ENCODE measurements at places on chromosomes 3 and 15.
A peak's percentile ranks its signal among the peaks of the same experiment; 100 is the strongest.

DNA sequence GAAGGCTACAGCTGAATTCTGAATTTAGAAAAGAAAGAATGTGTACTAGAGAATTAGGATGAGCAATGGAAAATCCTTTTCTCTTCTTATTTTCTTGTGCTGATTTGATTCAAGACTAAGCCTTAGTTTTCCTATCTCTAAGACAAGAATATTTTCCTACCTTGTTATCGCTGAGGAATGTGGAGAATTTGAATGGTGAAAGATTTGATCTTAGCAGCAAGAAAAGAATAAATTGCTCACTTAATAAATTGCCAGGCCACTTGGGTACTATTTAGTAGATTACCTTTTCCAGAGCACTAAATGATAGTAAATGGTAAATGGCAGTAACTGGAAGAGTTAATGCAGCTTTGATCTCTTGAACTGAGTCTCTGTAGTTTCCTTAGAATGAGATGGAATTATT, 145.7 kb upstream of the MEIS2 start:
- DNase-seq: no peak

GRCh38 chr3:143751643-143752178, 96.6 kb downstream of the SLC9A9 start:
- no peak for DNase-seq

- DNase-seq: peak; percentile 81
These were observed 255.4 kb upstream of the ARPP21 start for GRCh38 chr3:35383719-35384555.

DNA sequence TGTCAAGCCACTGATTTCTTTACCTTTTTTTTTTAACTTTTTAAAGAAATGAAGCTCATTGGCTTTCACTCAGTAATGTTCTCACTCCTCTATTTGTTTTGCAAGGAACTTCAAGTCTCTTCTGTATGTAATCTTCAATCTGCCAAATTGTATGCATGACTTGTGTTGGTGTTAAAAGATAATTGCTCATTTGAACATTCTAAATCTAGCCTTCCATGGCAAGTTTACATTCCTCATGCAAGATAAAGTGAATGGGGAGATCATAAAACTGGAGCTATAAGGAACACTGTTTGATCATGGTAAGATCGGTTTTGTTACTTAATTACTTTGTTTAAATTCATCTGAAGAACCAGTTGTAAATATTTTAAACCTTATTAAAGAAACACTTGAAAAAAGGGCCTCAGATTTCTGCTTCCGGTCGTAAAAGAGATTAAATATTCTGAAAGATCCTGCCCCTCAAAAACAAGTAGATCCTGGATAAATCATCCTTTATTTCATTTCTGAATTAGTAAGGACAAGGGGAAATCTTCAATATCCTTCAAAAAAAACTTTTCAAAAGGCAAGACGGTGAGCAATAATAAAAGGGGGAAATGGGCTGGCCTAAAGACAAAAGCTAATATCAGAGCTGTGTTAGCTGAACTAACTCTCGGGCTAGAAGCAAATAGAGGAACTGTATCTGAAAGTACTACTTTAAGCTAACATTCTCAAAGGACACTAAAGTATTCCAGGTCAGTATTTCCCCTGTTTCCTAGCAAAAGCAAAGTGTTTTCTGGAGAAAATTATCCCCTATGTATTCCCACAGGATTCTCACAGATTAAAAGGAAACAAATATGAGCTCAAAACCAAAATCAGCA, 107.0 kb upstream of the ATP11B start:
- no peak for DNase-seq

GRCh38 chr3:194407423-194407822, 8.4 kb upstream of the GP5 start:
- DNase-seq: no peak

GRCh38 chr3:13025778-13026518, 47.3 kb downstream of the IQSEC1 start:
- DNase-seq: no peak

- no peak for DNase-seq
These were observed at the start of gene IL16 for GRCh38 chr15:81196576-81197254. IL16 (plus strand) TSS chr15:81196879; CDS start chr15:81225400, 28,521 bp downstream.
